ENCODE measurements at places on chromosomes 4 and X.

- no peak for DNase-seq
Measured at GRCh38 chrX:1336331-1336943, at the start of gene IL3RA. TSS of gene IL3RA (plus strand) at chrX:1336785. CDS start at chrX:1341766, 4,981 bp downstream.

DNA sequence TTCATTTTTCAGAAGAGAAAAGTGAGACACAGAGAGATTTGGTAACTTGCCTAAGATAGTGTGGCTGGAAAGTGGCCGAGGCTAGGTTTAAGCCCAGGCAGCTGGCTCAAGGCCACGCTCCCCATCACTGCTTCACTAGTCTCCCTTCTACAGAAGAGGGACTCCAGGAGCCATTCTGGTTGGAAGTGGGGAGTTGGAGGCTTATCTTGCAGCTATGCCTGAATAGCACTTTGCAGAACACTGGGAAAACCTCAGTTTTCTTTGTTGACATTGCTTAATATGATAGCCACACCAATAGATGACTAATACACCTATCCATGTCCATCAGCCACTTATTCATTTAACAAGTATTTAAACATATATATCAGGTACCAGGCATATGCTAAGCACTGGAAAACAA, 18.5 kb downstream of the LRRC66 start:
- DNase-seq = no peak

DNA sequence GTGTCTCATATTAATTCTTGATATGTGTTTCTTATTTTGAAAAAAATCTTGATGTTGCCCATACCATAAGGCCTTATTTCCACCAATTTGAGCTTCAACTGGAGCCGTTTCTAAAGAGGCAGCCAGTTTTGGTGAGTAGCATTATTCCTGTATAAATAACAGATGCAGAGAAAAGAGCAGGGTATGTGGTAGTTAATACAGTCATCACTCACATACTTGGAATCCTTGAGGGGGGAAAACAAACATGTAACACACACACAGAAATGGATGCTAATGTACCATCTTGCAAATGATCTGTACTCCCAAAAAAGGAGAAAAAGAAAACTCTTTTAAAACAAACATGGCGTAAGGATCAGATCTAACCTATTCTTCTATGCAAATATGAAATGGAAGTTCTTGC, 389.7 kb downstream of the GPM6A start:
- DNase-seq = no peak

- DNase-seq = no peak
Measured at GRCh38 chr4:102439812-102440211, 61.3 kb upstream of the NFKB1 start.

GRCh38 chr4:73964862-73965611, 16.8 kb downstream of the PF4 start:
- DNase-seq = no peak

GRCh38 chrX:23727206-23727605, 15.9 kb downstream of the ACOT9 start:
- DNase-seq = no peak

GRCh38 chrX:115690511-115691216, 129.7 kb downstream of the PLS3 start:
- DNase-seq = no peak

- no peak for DNase-seq
Measured at GRCh38 chr4:3484057-3484973, 21.2 kb downstream of the DOK7 start.

DNA sequence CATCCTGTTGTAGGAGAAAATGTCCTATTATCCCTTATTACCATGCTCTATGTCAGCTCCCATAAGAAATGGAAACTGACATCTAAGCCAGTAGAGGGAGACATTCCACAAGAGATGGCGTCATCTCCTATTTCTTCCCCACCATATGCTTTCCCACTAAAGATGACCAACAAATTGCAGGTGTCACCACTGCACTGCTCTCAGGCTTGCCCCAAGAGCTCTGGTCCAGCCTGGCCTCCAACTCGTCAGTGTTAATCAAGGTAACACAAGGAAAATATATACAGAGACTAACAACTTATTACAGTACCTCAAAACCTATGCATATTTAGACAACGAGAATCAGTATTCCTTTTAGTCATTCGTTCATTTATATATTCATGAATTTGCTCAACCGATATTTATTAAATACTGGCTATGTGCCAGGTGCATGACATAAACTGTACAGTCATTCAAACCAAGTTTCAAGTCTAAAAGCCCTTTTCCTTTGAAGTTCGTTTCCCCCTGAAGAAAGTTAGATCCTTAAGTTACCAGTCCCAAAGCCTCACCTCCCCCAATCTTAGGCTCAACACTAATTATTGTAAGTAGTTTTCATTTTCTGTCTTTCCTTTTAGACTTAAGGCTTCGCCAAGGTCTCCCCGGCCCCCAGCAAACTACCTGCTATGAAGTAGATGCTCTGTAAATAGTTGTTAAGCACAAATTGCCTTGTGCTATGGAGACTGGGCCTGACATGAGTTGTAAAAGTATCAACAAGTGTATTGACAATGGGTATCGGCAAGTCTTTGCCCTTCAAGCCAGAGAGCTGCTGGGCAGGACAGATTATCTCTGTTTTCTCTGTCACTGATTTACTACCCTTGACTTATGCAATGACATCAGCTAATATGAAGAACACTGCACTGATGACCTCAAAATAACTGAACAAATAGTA, 3.1 kb upstream of the FGB start:
- DNase-seq = no peak

DNA sequence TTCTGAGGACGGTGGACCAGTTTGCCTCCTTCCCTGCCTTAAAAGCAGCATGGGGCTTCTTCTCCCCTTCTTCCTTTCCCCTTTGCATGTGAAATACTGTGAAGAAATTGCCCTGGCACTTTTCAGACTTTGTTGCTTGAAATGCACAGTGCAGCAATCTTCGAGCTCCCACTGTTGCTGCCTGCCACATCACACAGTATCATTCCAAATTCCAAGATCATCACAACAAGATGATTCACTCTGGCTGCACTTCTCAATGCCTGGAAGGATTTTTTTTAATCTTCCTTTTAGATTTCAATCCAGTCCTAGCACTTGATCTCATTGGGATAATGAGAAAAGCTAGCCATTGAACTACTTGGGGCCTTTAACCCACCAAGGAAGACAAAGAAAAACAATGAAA, 255.3 kb downstream of the RAPGEF2 start:
- no peak for DNase-seq

GRCh38 chr4:105451346-105451745, 22.5 kb downstream of the PPA2 start:
- DNase-seq = no peak

GRCh38 chr4:159052315-159052714, 50.6 kb upstream of the RAPGEF2 start:
- no peak for DNase-seq

GRCh38 chr4:10066206-10066605, 44.9 kb upstream of the SLC2A9 start:
- no peak for DNase-seq

DNA sequence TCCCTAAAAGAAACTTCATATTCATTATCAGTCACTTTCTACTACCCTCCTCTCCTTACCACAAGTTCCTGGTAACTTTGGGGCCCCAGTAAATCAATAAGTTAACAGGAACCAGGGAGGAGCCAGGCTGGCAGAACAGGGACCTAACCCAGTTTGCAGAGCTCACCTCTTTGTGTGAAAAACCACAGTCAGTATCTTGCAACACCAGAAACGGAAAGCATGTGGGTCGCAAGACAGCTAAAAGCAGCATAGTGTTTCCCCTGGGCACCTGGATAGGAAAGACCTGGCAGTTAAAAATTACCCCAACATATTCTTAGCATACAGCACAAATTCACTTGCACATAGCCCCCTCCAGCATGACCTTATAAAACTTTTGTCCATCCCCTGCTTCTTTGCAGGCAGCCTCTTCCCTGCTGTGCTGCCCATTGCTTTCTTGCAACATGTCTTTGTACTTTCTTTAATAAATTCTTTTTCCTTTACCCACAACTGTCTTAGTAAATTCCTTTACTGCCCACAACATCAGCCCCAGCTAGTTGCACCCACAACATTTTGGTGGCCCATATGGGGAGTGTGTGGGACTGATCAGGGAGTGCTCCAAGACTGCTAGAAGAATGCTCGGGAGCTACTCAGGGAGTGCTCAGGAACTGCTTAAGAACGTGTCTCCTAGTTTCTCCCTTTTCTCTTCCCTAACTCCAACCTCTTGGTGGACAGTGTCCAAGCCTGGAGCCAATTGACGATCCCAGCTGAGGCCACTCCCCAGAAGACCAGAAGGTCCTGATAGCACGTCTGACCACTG, 83.4 kb downstream of the MSN start:
- DNase-seq = no peak

- no peak for DNase-seq
Measured at GRCh38 chrX:49238735-49239134, 3.5 kb downstream of the CCDC22 start.

- no peak for DNase-seq
Measured at GRCh38 chr4:23887989-23888388, 1.9 kb downstream of the PPARGC1A start.

GRCh38 chr4:184641022-184641421, 8.2 kb downstream of the CASP3 start:
- DNase-seq = no peak

DNA sequence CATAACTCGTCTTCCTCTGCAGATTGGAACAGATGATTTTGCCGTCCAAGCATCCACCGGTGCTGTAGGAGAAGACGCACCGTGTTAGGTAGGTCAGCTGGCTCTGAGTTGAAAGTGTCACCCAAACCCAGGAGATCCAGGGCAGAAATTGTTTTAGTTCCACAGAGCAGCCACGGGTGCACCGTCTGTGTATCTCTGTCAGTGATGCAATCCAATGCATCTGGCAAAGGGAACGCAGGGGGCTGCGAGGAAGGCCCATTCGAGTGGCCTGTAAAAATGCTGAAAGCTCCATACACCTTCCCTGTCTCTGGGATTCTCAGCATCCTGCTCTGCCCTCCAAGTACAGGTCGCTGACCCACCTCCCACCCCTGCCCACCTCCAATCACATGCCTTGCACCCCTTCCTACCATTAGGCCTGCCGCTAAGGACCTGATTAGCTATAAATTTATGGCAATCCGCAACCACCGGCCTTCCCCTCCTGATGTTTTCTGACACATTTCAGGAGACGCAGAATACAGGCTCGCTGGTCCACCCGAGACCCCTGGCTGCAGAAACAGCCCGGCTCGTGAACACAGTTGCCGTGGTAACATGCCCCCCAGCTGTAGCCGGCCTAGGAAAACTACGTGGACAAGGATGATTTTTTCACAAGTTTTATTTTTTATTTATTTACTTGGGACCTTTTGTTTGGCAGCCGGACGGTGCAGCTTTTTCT, 39.7 kb upstream of the SHOX start:
- DNase-seq = no peak

- DNase-seq = no peak
Measured at GRCh38 chr4:110613745-110614144, 9.1 kb downstream of the PITX2 start.

DNA sequence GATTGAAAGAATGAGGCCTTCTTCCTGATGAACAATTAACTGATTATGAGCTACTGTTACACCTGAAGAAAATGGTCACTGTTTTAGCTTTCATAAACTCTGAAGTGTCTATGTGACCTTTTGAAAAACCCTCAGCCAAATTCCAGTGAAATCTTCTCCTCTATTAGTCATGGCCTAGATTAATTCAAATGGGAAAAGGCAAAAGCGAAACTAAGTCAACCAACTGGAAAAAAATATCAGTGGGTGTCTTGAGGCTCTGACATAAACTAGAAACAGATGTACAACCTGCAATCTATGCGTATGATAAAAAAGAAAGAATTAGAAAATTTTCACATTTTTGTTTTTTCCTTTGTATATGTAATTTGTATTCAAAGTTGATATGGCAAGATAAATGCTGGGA, 169.4 kb upstream of the BANK1 start:
- DNase-seq = no peak

DNA sequence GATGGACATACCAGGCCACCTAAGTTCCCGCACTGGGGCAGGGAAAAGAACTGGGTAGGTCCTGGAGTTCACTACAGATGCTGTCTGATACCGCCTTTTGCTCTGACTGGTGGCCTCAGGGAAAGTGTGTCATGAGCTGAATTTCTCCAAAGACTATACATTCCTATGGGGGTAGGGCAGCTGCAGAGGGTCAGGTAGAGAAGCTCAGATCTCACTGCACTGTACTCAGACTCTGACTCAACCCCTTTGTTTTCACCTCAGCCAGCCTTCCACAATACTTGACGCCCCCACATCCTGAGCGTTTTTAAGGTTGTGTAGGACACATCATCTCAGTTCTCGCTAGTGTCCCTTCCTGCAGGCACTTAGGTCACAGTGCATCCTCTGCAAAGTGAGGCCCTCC, 7.8 kb downstream of the GATB start:
- no peak for DNase-seq

GRCh38 chrX:22742174-22742573, 257.6 kb upstream of the DDX53 start:
- DNase-seq = no peak

DNA sequence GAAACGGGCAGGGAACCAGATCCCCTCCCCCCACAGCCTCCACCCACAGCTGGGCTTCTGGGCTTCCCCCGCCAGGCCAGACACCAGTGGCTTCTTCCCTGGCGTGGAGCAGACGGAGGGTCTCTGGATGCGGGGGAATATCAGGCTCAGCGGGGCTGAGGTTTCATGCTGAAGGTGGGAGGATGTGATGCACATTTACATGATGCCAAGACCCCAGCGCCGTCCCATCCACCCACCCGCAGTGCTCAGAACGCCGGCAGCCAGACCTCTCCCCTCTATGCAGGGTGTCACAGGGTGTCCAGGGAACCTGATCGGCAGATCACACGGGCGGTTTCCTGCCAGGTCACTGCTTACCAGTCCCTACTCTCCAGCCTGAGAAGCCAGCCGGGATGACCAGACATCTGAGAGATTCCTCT, 12.8 kb upstream of the TNIP2 start:
- DNase-seq = no peak

Measured in right lobe of liver (tissue), 6 donors.